GM12891 (cell line): ENCODE measurements at places on chromosomes 13 and 19.

DNA sequence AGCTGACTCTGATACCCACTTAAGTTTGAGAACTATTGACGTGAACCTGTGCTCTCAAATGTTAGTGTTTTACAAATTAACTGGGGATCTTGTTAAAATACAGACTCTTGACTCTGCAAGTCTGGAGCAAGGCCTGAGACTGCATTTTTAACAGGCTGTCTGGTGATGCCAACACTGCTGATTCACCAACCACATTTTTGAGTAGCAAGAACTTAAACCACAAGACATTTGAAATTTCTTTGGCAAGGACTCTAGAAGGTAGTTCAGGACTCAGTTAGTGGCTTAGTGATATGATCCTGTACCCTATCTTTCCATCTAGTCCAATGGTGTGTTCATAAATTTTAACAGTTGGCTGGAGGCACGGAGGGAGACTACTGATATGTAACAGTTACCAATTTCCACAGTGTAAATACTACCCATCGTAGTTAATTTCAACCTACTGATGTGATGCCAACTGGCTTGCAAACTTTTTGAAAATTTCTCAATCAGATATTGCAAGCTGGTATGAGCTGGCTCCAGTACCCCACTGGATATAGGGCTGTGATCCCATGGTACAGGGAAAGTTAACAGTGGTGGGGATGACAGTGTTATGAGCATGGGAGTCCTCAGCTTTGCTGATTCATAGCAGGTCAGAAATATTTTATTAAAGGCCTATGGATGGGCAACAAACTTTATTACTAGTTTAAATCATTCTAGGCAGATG, 255.1 kb downstream of the TBC1D4 start:
- DNase-seq, result no peak

- DNase-seq, result no peak
Observed at GRCh38 chr13:98478189-98479129, 98.4 kb downstream of the STK24 start.

- DNase-seq, result no peak
Observed at GRCh38 chr13:98097749-98098148, 45.1 kb upstream of the FARP1 start.

GRCh38 chr13:84739021-84739420, 856.7 kb upstream of the SLITRK1 start:
- DNase-seq, result no peak

GRCh38 chr19:42524250-42524649, 4.0 kb downstream of the CEACAM1 start:
- no peak for DNase-seq

DNA sequence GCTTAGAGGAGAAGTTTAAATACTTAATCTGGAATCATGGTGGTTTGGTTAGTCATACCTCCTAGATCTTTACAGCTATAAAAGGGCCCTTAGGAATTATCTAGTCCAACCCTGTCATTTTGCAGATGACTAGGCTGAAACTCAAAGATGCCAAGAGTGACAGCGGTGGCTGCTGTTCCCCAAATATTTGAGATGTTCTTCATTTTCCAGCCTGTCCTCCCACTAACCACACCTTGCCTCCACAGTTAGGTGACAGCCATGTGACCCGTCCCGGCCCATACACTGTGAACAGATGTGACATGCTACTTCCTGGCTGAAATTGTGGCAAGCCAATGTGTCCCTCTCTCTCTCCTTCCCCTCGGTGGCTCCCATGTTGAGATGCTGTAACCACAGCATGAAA, 225.5 kb upstream of the IPO5 start:
- DNase-seq, result no peak

- no peak for DNase-seq
Observed at GRCh38 chr19:16018106-16018755, 58.1 kb upstream of the TPM4 start.

DNA sequence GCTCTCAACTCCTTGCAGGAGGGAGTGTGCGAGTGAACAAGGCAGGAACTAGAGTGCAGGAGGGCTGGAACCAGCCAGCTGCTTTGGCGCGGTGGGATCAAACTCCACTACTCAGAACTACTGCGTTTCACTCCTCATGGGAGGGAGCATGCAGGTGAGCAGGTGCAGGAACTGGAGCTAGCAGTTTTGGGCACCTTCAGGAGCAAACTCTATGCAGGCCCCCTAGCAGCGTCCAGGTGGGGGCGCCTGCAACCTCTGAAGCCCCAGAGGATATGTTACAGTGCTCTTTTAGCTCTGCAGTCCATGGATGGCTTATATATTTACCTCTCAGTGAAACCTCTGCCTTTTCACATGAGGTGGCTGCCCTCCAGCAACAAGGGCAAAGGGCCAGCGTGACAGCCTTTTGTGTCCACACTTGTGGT, 1303.4 kb downstream of the PCDH9 start:
- DNase-seq, result no peak

DNA sequence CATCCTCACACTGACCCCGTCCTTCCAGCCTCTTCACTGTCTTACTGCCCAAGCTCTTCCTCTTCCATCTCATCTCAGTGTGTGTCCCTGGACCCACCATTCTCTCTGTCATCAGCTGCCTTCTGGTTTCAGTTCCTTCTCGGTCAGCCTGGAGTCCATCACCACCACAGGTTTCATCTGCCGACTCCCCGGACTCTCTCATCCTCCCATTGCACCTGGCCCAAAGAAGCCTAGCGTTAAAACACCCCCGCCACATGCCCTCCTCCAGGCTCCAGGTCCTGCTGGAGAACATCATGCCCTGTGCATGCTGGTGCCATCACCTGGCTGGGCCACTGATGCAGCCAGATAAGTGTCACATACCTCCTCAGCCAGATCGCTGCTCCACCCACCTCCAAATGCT, 122.1 kb upstream of the GPR12 start:
- DNase-seq, result no peak

GRCh38 chr19:33812388-33813330, 16.0 kb downstream of the KCTD15 start:
- no peak for DNase-seq

DNA sequence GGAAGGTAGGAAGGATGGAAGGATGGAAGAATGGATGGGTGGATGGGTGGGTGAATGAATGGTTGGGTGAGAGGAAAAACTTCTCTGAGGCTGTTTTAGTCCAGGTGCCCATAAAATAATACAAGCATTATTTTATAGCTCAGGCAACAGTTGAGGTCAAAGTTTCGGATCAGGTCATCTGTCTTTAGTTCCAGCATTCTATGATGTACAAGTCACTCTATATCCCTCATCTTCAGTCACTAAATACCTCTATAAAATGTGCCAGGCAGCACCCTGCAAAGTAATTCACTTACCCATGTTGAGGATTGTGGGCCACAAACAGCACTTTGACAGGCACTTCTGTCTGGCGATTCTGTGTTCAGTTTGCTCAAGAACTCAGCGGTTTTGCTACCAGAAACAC, 66.0 kb downstream of the EPSTI1 start:
- no peak for DNase-seq

GRCh38 chr19:406971-407510, 1.9 kb downstream of the C2CD4C start:
- DNase-seq, result no peak

DNA sequence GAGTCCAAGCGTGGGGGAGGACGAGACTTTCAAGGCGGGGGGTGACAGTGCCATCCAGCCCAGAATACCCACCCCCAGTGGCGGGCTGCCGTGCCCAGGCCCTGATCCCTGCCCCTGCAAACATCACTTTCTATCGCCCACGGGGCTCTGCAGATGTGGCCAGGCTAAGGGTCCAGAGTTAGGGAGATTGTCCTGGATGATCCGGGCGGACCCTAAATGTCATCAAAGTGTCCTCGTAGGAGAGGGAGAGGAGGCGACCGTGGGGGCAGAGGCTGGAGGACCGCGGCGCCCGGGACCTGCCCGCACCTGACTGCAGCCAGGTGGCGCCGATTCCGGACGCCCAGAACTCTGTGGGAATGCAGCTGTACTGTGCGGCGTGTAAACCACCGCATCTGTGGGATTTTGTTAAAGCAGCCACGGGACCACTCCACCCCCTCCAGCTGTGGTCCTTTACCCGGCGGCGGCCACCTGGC, 32.4 kb downstream of the GJA3 start:
- no peak for DNase-seq

GRCh38 chr13:33272531-33273124, 12.9 kb downstream of the STARD13 start:
- no peak for DNase-seq

DNA sequence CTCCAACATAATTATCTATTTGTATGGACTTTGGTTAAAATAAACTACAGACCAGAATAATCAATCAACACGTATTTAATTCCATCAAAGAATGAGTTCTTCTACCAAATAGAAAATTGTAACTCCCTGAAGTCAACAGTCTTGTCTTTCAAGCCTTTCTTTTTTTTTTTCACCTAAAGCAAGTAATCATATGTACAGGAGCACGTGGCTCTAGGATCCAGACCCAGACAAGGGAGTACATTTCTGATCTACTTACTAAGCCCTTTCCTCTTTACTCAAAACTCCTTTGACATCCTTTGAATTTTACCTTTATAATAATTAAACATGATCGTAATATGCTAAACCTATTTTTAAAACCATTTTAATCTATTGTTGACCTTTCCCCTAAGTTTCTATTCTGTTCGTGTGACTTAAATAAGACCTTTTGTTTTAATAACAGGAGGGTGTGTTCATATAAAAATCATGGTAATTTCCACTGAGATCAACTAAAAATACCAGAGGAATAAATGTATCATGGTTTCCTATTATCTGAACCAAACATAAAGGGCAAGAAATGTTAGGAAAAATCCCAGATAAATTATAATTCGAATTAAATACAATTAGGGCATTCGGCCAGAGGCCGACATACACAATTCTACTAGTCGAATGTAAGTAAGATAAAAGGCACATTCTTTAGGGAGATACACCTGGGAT, 1.7 kb downstream of the SLC7A1 start:
- DNase-seq, result no peak

DNA sequence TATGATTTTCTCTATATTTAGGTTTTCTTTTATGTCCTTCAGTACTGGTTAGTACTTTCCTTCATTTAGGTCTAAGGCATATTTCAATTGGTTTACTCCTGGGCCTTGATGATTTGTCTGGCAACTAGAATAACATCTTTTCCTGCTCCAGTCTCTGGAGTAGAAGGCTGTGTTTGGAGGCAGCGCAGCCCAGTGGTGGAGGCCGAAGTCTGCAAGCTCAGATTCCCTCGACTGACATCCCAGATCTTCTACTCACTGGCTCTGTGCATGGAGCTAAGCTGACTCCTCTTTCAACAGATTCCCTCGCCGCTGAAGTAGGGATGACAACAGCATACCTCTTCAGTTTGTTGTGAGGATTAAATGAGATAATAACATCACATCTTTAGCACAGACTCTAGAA, 141.0 kb downstream of the RAP2A start:
- no peak for DNase-seq

GRCh38 chr19:47269596-47269995, 5.1 kb upstream of the INAFM1 start:
- no peak for DNase-seq

GRCh38 chr19:48496959-48497727, 14.5 kb downstream of the LMTK3 start:
- no peak for DNase-seq

- no peak for DNase-seq
Observed at GRCh38 chr13:100962585-100962984, 288.0 kb upstream of the TMTC4 start.

DNA sequence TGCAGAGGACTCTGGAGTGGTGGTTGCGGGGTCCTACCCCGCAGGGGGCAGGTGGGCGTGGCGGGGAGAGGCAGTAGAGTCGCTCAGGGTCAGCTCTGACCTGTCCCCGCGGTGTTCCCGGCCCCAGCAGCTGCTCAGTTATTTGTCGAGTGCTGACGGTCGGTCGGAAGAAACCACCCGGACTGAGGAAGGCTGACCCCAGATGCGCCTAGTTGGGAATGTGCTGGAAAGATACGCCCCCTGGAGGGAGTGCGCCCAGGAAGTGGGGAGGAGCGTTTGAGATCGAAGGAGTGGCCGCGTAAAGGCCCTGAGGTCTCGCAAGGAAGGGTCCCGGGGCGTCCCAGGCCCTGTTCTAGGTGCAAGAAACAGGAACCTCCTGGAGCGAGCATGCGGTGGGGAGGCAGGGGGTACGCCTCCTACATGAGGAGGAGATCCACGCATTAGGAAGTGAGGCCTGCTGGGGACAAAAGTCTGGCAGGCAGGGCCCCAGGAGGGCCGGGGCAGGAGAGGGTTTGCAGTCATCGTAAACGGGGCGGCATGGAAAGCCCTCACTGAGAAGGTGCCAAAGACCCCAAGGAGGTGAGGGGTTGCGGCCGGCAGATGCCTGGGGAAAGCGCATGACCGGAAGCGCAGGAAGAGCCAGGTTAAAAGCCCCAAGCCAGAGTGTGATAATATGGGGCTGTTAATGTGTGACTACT, 9.2 kb downstream of the CCDC8 start:
- DNase-seq, result no peak

- peak; percentile 87 for DNase-seq
Observed at GRCh38 chr19:12564016-12564664, 12.9 kb upstream of the ZNF564 start.

GRCh38 chr19:50506700-50507099, 4.3 kb downstream of the JOSD2 start:
- DNase-seq, result no peak

DNA sequence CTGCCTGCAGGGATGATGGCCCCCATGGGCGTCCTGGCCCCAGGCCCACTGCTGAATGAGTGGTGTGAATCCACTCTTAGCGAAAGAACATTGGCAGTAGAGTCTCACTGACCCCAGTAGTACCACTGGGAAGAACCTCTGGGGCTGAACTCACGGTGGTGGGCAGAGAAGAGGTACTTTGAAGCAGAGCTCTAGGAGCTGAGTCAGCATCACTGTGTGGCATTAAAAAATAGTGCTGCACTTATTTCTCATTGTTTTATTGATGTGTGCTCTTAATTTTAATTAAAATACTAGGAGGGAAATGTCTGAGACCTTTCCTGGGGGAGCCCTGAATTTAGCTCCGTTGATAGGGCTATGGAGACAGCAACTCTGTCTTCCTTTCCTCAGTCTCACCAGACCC, 61.3 kb downstream of the CBY2 start:
- no peak for DNase-seq

DNA sequence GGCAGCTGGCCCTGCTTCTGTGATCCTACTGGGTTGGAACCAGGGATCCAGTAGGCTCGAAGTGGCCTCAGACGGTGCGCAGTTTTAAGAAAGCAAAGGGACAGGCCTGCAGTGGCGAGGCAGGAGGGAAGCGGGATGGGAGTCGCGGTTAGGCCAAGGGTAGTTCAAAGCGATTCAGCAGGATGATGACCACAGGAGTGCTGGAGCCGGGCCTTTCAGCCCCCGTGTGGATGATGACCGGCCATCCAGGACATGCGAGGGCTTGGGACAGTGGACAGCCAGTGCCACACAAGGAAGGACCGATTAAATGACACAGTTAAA, 854 bp downstream of the RNASEH2B start:
- DNase-seq, result no peak

DNA sequence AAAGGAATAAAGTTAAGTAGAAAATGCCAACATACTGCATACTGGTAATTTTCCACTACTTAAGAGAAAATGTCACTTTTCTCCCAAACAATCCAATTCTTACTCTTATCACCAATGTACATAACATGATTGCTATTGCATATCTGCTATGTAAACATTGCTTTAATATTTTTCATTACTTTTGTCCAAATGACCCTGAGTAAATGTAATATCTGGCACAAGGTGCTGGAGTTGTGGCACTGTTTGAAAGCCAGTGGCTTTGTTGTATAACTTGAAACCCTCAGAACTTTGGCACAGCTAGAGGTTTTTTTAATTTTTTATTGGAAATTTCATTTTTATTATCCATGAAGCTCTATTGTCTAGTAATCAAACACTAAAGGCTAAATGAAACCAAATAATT, 45.7 kb upstream of the SPRY2 start:
- no peak for DNase-seq

GRCh38 chr19:17385878-17386611, 8.0 kb downstream of the CCDC194 start:
- no peak for DNase-seq
